NCI-H1048 (cell line): ENCODE measurements at places on chromosomes 5 and 9.

- no peak for DNase-seq
Measured at GRCh38 chr5:142735323-142736246, 34.6 kb upstream of the ARHGAP26 start.

- no peak for DNase-seq
Measured at GRCh38 chr9:131028221-131028884, 19.4 kb downstream of the LAMC3 start.

DNA sequence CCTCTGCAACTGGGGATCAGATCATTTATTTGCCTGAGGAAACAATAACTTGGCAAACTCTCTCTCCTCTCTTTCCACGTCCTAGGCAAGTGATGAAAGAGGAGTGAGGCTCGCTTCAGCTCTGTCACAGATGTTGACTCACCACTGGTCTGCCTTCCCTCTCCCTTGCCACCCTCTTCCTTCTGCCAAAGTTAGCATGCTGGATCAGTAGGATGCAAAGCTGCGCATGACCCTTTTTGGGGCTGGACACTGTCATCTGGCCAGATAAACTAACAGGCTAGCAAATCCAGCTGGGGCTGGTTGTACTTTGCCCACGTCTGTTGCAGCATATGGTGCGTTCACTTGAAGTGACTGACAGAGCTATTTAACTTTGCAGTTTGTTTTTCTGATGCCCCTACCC is 36.2 kb upstream of the SMARCA2 start:
- no peak for DNase-seq

GRCh38 chr9:3746296-3747275 is 220.8 kb upstream of the RFX3 start:
- DNase-seq = no peak

GRCh38 chr9:69214939-69215338 is 40.9 kb downstream of the TJP2 start:
- no peak for DNase-seq
